CD4-positive, alpha-beta memory T cell (primary cell): ENCODE measurements at places on chromosomes 5 and 9. TPM values are rescaled to one million over a fixed set of nuclear protein-coding genes. Genes with fewer than 3 reads are reported as not detected.
A peak's percentile ranks its signal among the peaks of the same experiment; 100 is the strongest.

GRCh38 chr5:60521376-60522291, 178.3 kb downstream of the DEPDC1B start:
- H3K27me3 ChIP-seq, result no peaks in the 10 kb centered on the region
- no peak overlapping the region for H3K4me3 ChIP-seq
- no peak overlapping the region for H3K27ac ChIP-seq
- H3K36me3 ChIP-seq, result no peaks in the 10 kb centered on the region
- H3K4me1 ChIP-seq, result no peaks in the 10 kb centered on the region
- no peak for DNase-seq

GRCh38 chr5:139299486-139299885, 5.9 kb downstream of the MATR3 start:
- H3K27me3 ChIP-seq, result no peaks in the 10 kb centered on the region
- H3K4me1 ChIP-seq, result peaks cover 96% of the 10 kb centered on the region
- DNase-seq, result no peak
- H3K27ac ChIP-seq, result peak overlapping the region; percentile 2
- no peaks in the 10 kb centered on the region for H3K36me3 ChIP-seq

GRCh38 chr9:84121991-84122523, 141.5 kb downstream of the RMI1 start:
- H3K4me3 ChIP-seq, result no peak overlapping the region
- DNase-seq, result no peak
- no peaks in the 10 kb centered on the region for H3K36me3 ChIP-seq

DNA sequence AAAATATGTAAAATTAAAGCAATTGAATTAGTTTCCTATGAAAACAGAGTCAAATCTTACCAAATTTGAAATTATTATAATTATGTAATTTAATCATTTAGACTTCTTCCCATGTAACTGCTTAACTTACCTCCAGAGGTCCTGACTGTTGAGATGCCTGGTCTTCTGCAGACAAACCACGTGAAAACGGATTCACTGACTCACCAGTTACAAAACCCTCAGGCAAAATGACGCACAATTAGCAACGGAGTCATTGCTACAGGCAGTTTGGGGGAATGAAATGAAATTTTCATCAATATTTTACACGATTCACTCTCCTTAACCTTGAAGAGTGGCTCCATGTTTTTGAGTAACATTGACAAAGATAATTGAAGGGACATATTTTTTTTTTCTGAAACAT, 460.8 kb downstream of the MTRR start:
- no peak overlapping the region for H3K27ac ChIP-seq
- H3K36me3 ChIP-seq, result no peaks in the 10 kb centered on the region
- DNase-seq, result no peak

GRCh38 chr5:173618927-173619519, 2.6 kb upstream of the BOD1 start:
- DNase-seq, result peak; percentile 55
- H3K27me3 ChIP-seq, result no peaks in the 10 kb centered on the region
- H3K4me3 ChIP-seq, result no peak overlapping the region

GRCh38 chr9:136012651-136013050, 51.5 kb upstream of the UBAC1 start:
- H3K27ac ChIP-seq, result no peak overlapping the region
- H3K4me3 ChIP-seq, result no peak overlapping the region

DNA sequence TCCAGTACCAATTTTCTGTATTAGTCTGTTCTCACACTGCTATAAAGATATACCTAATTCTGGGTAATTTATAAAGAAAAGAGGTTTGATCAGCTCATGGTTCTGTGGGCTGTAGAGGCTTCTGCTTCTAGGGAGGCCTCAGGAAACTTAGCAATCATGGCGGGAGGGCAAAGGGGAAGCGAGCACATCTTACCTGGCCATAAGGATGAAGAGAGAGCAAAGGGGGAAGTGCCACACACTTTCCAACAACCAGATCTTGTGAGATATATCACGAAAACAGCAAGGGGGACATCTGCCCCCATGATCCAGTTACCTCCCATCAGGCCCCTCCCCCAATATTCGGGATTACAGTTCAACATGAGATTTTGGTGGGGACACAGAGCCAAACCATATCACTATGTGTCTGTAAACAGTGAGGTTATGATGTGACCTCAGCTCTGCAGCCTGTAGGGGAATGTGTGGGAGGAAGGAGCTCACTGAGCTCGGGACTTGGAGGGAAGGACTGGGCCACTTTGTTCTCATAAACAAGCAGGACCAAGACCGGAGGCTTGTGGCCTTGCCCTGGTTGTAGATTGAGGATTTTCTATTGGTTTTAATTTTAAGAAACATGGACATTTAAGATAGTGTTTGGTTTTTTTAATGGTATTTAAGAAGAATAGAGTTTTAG, 85.2 kb downstream of the EHMT1 start:
- no peaks in the 10 kb centered on the region for H3K36me3 ChIP-seq
- H3K27ac ChIP-seq, result no peak overlapping the region
- H3K4me3 ChIP-seq, result no peak overlapping the region

DNA sequence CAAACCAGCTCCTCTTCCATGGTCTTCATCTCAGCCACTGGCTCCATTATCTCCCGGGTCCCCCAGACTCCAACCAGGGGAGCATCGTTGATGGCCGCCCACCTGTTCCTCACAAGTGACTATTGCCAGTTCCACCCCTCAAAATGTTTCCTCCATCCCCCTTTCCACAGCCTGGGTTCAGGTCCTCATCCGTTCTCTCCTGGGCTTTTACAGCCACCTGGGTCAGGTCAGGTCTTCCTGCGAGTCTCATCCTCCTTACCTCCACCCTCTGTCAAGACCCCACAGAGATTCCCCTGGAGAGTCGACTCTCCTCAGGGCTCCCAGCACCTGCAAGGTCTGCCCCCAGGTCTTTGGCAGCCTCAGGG, 133.2 kb downstream of the PAX5 start:
- H3K4me1 ChIP-seq, result no peaks in the 10 kb centered on the region
- no peak overlapping the region for H3K27ac ChIP-seq
- H3K36me3 ChIP-seq, result no peaks in the 10 kb centered on the region
- no peaks in the 10 kb centered on the region for H3K27me3 ChIP-seq
- DNase-seq, result no peak
- H3K4me3 ChIP-seq, result no peak overlapping the region

- H3K27ac ChIP-seq, result peak overlapping the region; percentile 31
- no peaks in the 10 kb centered on the region for H3K27me3 ChIP-seq
- peaks cover 7% of the 10 kb centered on the region for H3K36me3 ChIP-seq
Observed at GRCh38 chr9:136997830-136998234, 1.5 kb upstream of the CLIC3 start.

DNA sequence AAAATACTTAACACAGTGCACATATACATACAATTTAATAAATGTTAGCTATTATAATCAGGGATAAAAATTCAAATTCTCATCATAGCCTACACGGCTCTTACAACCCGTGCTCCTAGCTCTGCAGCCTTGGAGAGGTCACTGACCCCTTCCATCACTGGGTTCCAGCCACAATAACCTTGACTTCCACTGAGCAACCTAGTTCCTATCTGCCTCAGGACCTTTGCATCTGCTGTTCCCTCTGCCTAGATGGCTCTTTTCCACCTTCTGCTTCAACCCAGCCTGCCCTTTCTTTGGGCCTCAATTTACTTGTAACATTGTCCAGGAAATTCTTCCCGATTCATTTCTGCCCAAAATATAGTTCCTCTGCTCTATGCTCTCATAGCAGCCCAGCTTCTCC, 8.9 kb upstream of the DELE1 start:
- H3K4me1 ChIP-seq, result peaks cover 12% of the 10 kb centered on the region
- H3K27me3 ChIP-seq, result peaks cover 16% of the 10 kb centered on the region
- H3K36me3 ChIP-seq, result no peaks in the 10 kb centered on the region
- no peak overlapping the region for H3K27ac ChIP-seq
- no peak for DNase-seq

DNA sequence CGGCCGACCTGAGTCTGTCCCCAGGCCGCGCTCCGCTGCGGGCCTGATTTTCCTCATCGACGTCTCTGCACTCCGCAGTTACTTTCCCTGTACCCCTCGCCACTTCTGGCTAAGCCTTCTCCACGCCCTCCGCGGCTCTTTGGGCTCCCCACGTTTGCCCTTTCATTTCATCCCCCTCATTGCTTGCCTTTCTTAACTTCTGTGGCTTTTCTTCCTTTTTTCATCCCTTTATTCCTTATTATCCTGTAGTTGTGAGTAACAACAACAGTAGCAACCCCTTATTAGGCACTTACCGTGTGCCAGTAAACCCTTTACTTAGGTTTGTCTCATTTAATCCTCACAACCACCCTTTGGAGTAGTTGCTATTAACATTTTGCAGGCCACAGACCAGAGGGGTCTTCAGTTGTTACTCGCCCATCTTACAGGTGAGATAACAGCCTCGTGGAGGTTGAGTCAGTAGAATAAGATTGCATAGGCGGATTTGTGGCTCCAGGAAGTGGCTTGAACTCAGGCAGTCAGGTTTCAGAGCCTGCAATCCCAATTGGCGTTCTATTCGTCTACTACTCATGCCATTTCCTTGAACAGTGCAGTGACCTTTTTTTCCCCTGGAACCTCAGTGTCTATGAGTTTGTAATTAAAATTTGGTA, 724 bp downstream of the TCERG1 start:
- H3K36me3 ChIP-seq, result no peaks in the 10 kb centered on the region
- no peaks in the 10 kb centered on the region for H3K27me3 ChIP-seq
- no peak for DNase-seq

GRCh38 chr5:31407921-31408693, 123.8 kb downstream of the DROSHA start:
- H3K27me3 ChIP-seq, result no peaks in the 10 kb centered on the region
- H3K27ac ChIP-seq, result no peak overlapping the region
- H3K36me3 ChIP-seq, result peaks cover 25% of the 10 kb centered on the region
- DNase-seq, result no peak
- no peaks in the 10 kb centered on the region for H3K4me1 ChIP-seq
- no peak overlapping the region for H3K4me3 ChIP-seq

GRCh38 chr5:40834391-40834848, 602 bp downstream of the RPL37 start:
- H3K27ac ChIP-seq, result peak overlapping the region; percentile 92
- no peaks in the 10 kb centered on the region for H3K27me3 ChIP-seq
- peak overlapping the region; percentile 71 for H3K4me3 ChIP-seq
- H3K36me3 ChIP-seq, result peaks cover 44% of the 10 kb centered on the region

GRCh38 chr5:65927503-65928321, 1.3 kb downstream of the ERBIN start:
- peaks cover 59% of the 10 kb centered on the region for H3K4me1 ChIP-seq
- H3K36me3 ChIP-seq, result no peaks in the 10 kb centered on the region
- no peaks in the 10 kb centered on the region for H3K27me3 ChIP-seq
- peak; percentile 47 for DNase-seq

- H3K4me3 ChIP-seq, result no peak overlapping the region
- no peaks in the 10 kb centered on the region for H3K27me3 ChIP-seq
- H3K4me1 ChIP-seq, result no peaks in the 10 kb centered on the region
- H3K36me3 ChIP-seq, result no peaks in the 10 kb centered on the region
- H3K27ac ChIP-seq, result no peak overlapping the region
Observed at GRCh38 chr9:15146268-15146700, 160.7 kb downstream of the TTC39B start.

GRCh38 chr5:64784451-64785025, 15.8 kb downstream of the CWC27 start:
- H3K36me3 ChIP-seq, result peaks cover 6% of the 10 kb centered on the region
- DNase-seq, result peak; percentile 69
- H3K4me3 ChIP-seq, result no peak overlapping the region
- no peaks in the 10 kb centered on the region for H3K4me1 ChIP-seq

- no peaks in the 10 kb centered on the region for H3K36me3 ChIP-seq
- no peak for DNase-seq
- H3K27me3 ChIP-seq, result no peaks in the 10 kb centered on the region
- no peak overlapping the region for H3K27ac ChIP-seq
- no peaks in the 10 kb centered on the region for H3K4me1 ChIP-seq
Observed at GRCh38 chr9:131915181-131915580, 164.5 kb downstream of the MED27 start.

GRCh38 chr9:73065439-73065838, 86.2 kb upstream of the ANXA1 start:
- no peaks in the 10 kb centered on the region for H3K4me1 ChIP-seq
- H3K36me3 ChIP-seq, result no peaks in the 10 kb centered on the region
- H3K27me3 ChIP-seq, result peaks cover 4% of the 10 kb centered on the region
- no peak for DNase-seq
- no peak overlapping the region for H3K4me3 ChIP-seq

DNA sequence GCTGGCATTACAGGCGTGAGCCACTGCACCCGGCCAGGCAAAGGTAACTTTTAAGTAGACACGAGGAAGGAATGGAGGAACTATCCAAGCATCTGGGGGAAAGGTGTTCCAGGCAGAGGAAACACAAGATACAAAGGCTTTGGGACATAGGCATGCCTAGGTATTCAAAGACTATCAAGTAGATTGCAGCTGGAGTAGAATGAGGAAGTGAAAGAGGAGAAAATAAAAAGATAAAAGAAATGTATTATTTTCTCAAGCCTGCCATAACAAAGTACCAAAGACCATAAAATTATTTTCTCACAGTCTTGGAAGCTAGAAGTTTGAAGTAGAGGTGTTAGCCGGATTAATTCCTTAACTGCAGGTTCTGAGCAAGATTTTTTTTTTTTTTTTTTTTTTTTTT, 39.9 kb upstream of the GRIN3A start:
- no peaks in the 10 kb centered on the region for H3K27me3 ChIP-seq
- H3K36me3 ChIP-seq, result no peaks in the 10 kb centered on the region
- no peak overlapping the region for H3K27ac ChIP-seq
- no peaks in the 10 kb centered on the region for H3K4me1 ChIP-seq
- no peak for DNase-seq
- no peak overlapping the region for H3K4me3 ChIP-seq

DNA sequence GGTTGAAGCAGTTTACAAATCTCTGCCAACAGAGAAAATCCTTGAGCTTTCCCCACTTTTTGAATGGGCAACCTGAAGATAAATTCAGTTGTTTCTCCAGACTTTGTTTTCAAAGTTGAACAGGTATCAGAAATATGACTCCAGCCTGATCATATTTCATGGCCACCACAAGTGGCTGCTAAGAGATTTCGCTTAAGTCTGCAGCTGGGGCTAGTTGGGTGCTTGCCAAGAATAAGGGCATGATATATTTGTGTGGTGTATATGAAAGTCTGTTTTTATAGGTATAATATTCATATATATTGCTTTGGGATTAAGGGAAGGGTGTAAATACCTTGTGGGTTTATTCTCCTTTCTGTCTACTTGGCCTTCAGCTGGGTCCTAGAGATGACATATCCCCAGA, 168.4 kb upstream of the GDNF start:
- no peaks in the 10 kb centered on the region for H3K36me3 ChIP-seq
- H3K27me3 ChIP-seq, result no peaks in the 10 kb centered on the region
- no peak for DNase-seq
- no peak overlapping the region for H3K27ac ChIP-seq

- no peaks in the 10 kb centered on the region for H3K27me3 ChIP-seq
- no peaks in the 10 kb centered on the region for H3K36me3 ChIP-seq
- DNase-seq, result no peak
- no peaks in the 10 kb centered on the region for H3K4me1 ChIP-seq
Observed at GRCh38 chr5:115354246-115354645, 57.8 kb upstream of the CCDC112 start.

- no peak overlapping the region for H3K4me3 ChIP-seq
- H3K36me3 ChIP-seq, result no peaks in the 10 kb centered on the region
- no peak for DNase-seq
Observed at GRCh38 chr5:172322028-172322965, 38.7 kb upstream of the UBTD2 start.

- no peak for DNase-seq
- no peaks in the 10 kb centered on the region for H3K36me3 ChIP-seq
- H3K4me1 ChIP-seq, result no peaks in the 10 kb centered on the region
- no peak overlapping the region for H3K4me3 ChIP-seq
- H3K27me3 ChIP-seq, result no peaks in the 10 kb centered on the region
- no peak overlapping the region for H3K27ac ChIP-seq
Observed at GRCh38 chr5:116454417-116454927, 120.2 kb downstream of the SEMA6A start.

Gene KCTD16
- 0.20 TPM for total RNA-seq

Gene ADCY2
- total RNA-seq, result not detected

Gene PCDHB16
- total RNA-seq, result not detected

Gene KLHL3
- total RNA-seq, result 22.0 TPM

Gene ORM2
- total RNA-seq, result not detected

Gene PRDM9
- not detected for total RNA-seq

Gene OGN
- not detected for total RNA-seq

Gene PFDN1
- 26.2 TPM for total RNA-seq

Gene ERBIN
- 98.7 TPM for total RNA-seq

Gene MRPL22
- total RNA-seq, result 28.0 TPM

Gene HK3
- 3.1 TPM for total RNA-seq
